ENCODE measurements at places on chromosomes 4 and X. TPM values are rescaled to one million over a fixed set of nuclear protein-coding genes. Genes with fewer than 3 reads are reported as not detected.

DNA sequence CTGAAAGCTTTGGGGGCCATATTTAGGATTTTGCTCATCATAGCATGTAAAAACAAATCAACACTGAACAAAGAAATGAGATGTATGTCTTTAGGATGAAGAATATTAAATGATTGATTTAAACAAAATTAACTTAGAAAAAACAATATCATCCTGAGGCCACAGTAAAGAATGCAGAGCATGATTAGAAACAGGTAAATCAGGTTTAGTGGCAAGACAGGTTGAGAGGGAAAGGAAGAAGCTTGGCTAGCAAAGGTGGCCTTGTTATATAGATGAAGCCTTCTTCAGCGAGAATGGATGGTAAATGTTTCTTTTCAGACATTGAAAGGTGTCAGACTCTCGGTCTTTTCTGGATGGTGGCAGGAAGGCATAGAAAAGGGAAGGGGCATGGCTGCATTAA lies 11.9 kb upstream of the MAGEB16 start:
- no peaks in the 10 kb centered on the region for H3K4me1 ChIP-seq
- no peaks in the 10 kb centered on the region for H3K27me3 ChIP-seq
- no peak overlapping the region for H3K27ac ChIP-seq

DNA sequence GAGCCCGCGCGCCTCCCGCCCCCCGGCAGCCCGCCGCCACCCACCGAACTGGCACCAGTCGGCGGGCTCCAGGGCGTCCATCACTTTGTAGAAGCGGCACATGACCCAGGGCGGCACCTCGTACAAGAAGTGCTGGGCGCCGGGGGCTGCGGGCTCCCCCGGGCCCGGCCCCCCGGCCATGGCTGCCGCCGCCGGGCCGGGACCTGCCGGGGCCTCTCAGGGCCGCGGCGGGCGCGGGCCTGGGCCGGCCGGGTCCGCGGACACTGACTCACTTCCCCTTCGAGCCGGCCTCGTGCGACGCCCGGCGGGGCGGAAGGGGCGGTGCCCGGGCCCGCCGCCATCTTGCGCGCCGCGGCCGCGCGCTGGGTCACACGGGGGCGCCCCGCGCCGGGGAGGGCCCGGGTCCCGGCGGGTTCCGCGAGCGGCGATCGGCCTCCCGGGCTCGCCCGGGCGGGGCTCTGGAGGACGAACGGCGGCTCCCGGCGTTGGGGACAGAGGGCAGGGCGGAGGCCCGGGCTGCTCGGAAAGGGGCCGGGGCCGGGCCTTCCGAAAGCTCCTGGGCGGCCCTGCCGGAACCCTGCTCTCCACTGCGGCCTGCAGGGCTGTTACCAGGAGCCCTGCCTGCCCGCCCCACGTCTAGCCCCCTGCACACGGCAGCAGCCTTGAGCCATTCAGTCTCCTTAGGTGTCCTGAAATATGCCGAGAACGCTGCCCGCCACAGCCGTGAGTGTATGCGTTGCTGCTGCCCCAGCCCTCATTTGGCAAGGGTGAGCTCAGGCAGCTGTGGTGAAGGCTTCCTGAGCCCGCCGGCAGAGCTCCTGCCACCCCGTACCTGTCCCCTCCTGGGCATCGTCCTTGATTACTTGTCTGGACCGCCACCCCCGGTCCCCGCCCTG lies at the start of gene IRAK1:
Gene IRAK1 (minus strand): TSS at position 270 of the 896 bp plus-strand sequence. CDS start 90 bp downstream, at position 180.
- H3K36me3 ChIP-seq: no peaks in the 10 kb centered on the region
- H3K4me1 ChIP-seq: peaks cover 4% of the 10 kb centered on the region
- H3K4me3 ChIP-seq: peak within 1 kb of the TSS; percentile 52
- H3K27me3 ChIP-seq: no peaks in the 10 kb centered on the region

Gene GLRA2
- not detected for total RNA-seq

Gene P2RY8
- total RNA-seq: 149 TPM

DNA sequence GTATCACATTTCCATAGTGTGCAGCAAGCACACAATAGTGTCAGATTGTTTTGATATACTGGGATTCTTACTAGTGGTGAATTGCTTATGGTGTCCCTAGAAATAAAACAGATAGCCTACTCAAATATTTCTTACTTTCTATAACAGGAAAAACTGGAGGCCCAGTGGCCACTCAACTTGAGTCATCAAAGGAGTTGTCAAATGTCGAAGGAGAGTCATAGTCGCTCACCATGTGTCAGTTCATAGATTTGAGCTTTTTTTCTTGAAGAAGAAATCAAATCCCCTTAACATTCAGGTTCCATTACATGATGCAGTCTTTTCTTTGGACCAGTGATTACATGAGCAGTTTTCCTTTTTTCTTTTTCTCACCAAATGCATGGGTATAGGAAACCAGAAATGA lies 1271.0 kb downstream of the RAPGEF2 start:
- no peaks in the 10 kb centered on the region for H3K4me1 ChIP-seq
- H3K27ac ChIP-seq: no peak overlapping the region
- no peaks in the 10 kb centered on the region for H3K36me3 ChIP-seq
- H3K4me3 ChIP-seq: no peak overlapping the region

DNA sequence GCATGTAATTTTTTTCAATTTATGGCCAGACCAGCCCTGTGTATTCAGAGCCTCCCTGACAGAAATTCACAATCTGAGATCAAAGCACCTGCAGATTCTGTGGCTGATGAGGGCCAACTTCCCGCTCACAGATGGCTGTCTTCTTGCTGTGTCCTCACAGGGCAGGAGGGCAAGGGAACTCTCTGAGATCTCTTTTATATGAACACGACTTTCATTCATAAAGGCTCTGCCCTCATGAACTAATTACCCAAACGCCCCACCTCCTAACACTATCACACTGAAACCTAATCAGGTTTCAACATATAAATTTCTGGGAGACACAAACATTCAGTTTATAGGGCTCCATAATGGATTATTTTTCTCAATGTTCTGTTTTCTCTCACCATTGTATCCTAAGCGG lies 192.6 kb downstream of the NWD2 start:
- no peaks in the 10 kb centered on the region for H3K36me3 ChIP-seq
- no peak for DNase-seq
- H3K27me3 ChIP-seq: no peaks in the 10 kb centered on the region
- no peak overlapping the region for H3K27ac ChIP-seq
- no peaks in the 10 kb centered on the region for H3K4me1 ChIP-seq

DNA sequence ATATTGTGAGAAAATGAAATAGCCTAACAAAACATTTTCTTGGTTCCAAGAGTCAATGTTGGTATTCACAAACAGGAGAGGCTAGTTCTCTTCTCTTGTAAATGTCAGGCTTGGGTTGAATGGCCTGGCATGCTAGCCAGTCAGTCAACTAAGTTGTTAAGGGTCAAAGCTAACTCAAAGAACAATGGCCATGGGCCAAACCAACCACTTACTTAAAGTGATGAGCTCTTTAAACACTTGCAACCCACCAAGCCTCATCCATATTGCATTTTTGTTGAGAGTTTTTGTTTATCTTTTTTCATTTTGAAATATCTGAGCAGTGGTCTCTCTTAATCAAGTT lies 394.5 kb downstream of the RAB28 start:
- no peak overlapping the region for H3K4me3 ChIP-seq
- no peak for DNase-seq
- no peaks in the 10 kb centered on the region for H3K4me1 ChIP-seq
- H3K27me3 ChIP-seq: no peaks in the 10 kb centered on the region

Gene PRSS12
- not detected for total RNA-seq

Gene ACOT9
- total RNA-seq: 27.1 TPM

GRCh38 chrX:8913655-8914409 lies 112.6 kb upstream of the FAM9A start:
- H3K4me3 ChIP-seq: no peak overlapping the region
- H3K27ac ChIP-seq: no peak overlapping the region
- H3K27me3 ChIP-seq: no peaks in the 10 kb centered on the region
- H3K4me1 ChIP-seq: no peaks in the 10 kb centered on the region
- DNase-seq: no peak
- H3K36me3 ChIP-seq: no peaks in the 10 kb centered on the region

DNA sequence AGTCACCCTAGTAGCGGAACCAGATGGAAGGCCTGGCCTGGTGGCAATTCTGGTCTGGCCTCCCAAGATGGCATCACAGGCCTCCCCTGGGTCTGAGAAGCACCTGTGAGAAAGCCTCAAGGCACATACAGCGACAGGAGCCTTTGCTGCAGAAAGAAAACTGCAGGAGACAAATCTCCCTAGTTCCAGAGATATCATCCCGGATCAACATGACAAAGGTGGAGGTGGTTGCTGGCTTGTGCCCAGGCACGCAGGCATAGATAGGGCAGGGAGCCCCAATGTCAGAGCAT lies 93.6 kb downstream of the BCOR start:
- H3K27ac ChIP-seq: no peak overlapping the region
- no peak for DNase-seq
- no peak overlapping the region for H3K4me3 ChIP-seq
- no peaks in the 10 kb centered on the region for H3K4me1 ChIP-seq

- no peak for DNase-seq
- no peaks in the 10 kb centered on the region for H3K4me1 ChIP-seq
- H3K36me3 ChIP-seq: peaks cover 14% of the 10 kb centered on the region
- H3K27ac ChIP-seq: no peak overlapping the region
These were observed 45.8 kb downstream of the SLC39A8 start for GRCh38 chr4:102299354-102300107.

GRCh38 chr4:153295131-153295755 lies 49.2 kb upstream of the MND1 start:
- H3K27ac ChIP-seq: no peak overlapping the region
- H3K4me3 ChIP-seq: no peak overlapping the region
- DNase-seq: no peak
- H3K27me3 ChIP-seq: no peaks in the 10 kb centered on the region
- H3K36me3 ChIP-seq: no peaks in the 10 kb centered on the region

GRCh38 chrX:103417933-103418332 lies 41.6 kb downstream of the BEX3 start:
- H3K4me1 ChIP-seq: no peaks in the 10 kb centered on the region
- no peak overlapping the region for H3K27ac ChIP-seq
- no peaks in the 10 kb centered on the region for H3K36me3 ChIP-seq
- H3K4me3 ChIP-seq: no peak overlapping the region
- DNase-seq: no peak

- no peaks in the 10 kb centered on the region for H3K27me3 ChIP-seq
- no peak overlapping the region for H3K27ac ChIP-seq
- H3K36me3 ChIP-seq: no peaks in the 10 kb centered on the region
- peaks cover 36% of the 10 kb centered on the region for H3K4me1 ChIP-seq
These were observed 70.7 kb upstream of the PPP3CA start for GRCh38 chr4:101418055-101418454.

- no peaks in the 10 kb centered on the region for H3K4me1 ChIP-seq
- no peak for DNase-seq
- H3K27me3 ChIP-seq: no peaks in the 10 kb centered on the region
- no peaks in the 10 kb centered on the region for H3K36me3 ChIP-seq
These were observed 254.5 kb downstream of the UNC5C start for GRCh38 chr4:95294321-95294720.

DNA sequence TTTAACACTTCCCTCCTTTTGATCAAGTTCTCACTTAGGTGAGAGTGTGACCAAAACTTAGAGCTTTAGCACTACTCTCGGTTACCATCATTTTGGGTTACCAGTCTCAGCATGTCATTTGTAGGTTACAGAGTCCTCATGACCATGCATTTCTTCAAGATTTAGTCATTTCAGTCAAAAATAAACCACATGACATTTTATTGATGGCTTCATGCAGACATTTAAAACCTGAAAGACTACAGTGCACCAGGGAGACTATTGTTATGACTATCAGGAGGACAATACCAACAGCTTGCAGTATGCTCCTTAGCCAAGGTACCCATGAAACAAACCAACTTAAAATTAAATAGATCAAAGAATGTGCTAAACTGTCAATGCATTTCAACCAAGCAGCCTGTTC lies 498.1 kb upstream of the FSTL5 start:
- no peaks in the 10 kb centered on the region for H3K27me3 ChIP-seq
- H3K27ac ChIP-seq: no peak overlapping the region
- no peak overlapping the region for H3K4me3 ChIP-seq
- no peak for DNase-seq
- no peaks in the 10 kb centered on the region for H3K36me3 ChIP-seq
- H3K4me1 ChIP-seq: no peaks in the 10 kb centered on the region

GRCh38 chrX:133265331-133265730 lies 47.2 kb upstream of the TFDP3 start:
- no peak overlapping the region for H3K4me3 ChIP-seq
- no peaks in the 10 kb centered on the region for H3K4me1 ChIP-seq
- H3K36me3 ChIP-seq: no peaks in the 10 kb centered on the region
- no peaks in the 10 kb centered on the region for H3K27me3 ChIP-seq
- H3K27ac ChIP-seq: no peak overlapping the region

GRCh38 chr4:118340109-118340508 lies 12.7 kb downstream of the PRSS12 start:
- no peaks in the 10 kb centered on the region for H3K27me3 ChIP-seq
- DNase-seq: no peak
- no peaks in the 10 kb centered on the region for H3K36me3 ChIP-seq

Gene YTHDC1
- total RNA-seq: 254 TPM

DNA sequence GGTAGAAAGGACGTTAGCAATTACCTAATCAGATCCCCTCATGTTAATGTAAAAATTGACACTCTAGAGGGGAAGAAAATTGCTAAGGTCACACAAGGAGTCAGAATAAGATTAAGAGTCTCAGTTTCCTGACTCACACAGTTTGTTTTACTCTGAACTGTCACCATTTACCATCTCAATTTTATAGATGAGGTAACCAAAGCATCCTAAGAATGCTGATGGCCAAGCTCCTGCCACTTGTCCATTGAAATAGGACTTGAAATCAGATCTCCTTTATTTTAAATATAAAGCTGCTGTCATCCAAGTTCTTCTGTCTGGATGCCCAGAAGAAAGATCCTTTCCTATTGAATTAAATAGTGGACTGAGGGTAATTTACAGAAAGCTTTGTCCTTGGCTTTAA lies 114.8 kb upstream of the VAMP7 start:
- H3K27me3 ChIP-seq: no peaks in the 10 kb centered on the region
- H3K36me3 ChIP-seq: no peaks in the 10 kb centered on the region
- no peak overlapping the region for H3K27ac ChIP-seq

Gene FAM184B
- not detected for total RNA-seq

Gene NOX1
- not detected for total RNA-seq

GRCh38 chr4:146844761-146845160 lies 100.9 kb downstream of the TTC29 start:
- H3K36me3 ChIP-seq: no peaks in the 10 kb centered on the region
- no peaks in the 10 kb centered on the region for H3K27me3 ChIP-seq
- no peak for DNase-seq
- H3K4me1 ChIP-seq: no peaks in the 10 kb centered on the region
- no peak overlapping the region for H3K4me3 ChIP-seq

DNA sequence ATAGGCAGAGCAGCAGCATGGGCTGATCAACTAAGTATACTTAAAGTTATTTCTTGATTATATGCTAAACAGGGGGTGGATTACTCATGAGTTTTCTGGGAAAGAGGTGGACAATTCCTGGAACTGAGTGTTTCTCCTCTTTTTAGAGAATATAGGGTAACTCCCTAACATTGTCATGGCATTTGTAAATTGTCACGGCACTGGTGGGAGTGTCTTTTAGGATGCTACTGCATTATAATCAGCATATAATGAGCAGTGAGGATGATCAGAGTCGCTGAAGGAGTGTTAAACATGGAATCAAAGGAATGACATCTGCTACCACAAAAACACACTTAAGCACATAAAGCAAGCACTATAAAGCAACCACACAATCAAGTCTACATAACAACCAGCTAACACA lies 66.5 kb downstream of the SPIN4 start:
- H3K27ac ChIP-seq: no peak overlapping the region
- no peaks in the 10 kb centered on the region for H3K36me3 ChIP-seq
- no peaks in the 10 kb centered on the region for H3K27me3 ChIP-seq
- no peak overlapping the region for H3K4me3 ChIP-seq

Gene MCTS1
- total RNA-seq: 55.6 TPM

Gene TRIM2
- total RNA-seq: 3.9 TPM

- H3K4me3 ChIP-seq: no peak overlapping the region
- no peaks in the 10 kb centered on the region for H3K27me3 ChIP-seq
- H3K27ac ChIP-seq: no peak overlapping the region
- H3K36me3 ChIP-seq: no peaks in the 10 kb centered on the region
These were observed 76.5 kb upstream of the SMARCAD1 start for GRCh38 chr4:94131212-94131611.

GRCh38 chr4:147546349-147546748 lies 65.5 kb downstream of the EDNRA start:
- no peaks in the 10 kb centered on the region for H3K4me1 ChIP-seq
- no peak for DNase-seq
- no peaks in the 10 kb centered on the region for H3K36me3 ChIP-seq
- no peak overlapping the region for H3K4me3 ChIP-seq

Data from naive thymus-derived CD4-positive, alpha-beta T cell (primary cell).